ENCODE measurements at places on chromosomes 2 and 18.

DNA sequence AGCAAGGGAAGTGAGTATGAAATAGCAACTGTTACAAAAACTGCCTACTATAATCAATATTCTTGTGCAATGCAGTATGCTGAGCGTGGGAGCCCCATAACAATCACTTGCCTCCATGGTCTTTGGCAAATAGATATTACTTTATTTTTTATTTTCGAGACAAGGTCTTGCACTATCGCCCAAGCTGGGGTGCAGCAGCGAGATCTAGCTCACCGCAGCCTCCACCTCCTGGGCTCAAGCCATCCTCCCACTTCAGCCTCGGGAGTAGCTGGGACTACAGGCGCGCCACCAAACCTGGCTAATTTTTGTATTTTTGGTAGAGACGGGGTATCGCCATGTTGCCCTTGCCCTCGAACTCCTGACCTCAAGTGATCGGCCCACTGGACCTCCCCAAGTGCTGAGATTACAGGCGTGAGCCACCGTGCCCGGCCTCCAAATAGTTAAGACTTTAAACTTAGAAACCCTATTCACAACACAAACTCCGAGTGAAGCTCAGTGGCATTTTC, 1.2 kb upstream of the CCNT2 start:
- DNase-seq, result no peak

GRCh38 chr2:30209227-30209626, 22.1 kb upstream of the LBH start:
- DNase-seq, result no peak

GRCh38 chr2:109636317-109636716, 22.2 kb downstream of the SOWAHC start:
- no peak for DNase-seq

GRCh38 chr2:230895536-230896345, 29.3 kb downstream of the GPR55 start:
- DNase-seq, result no peak

- no peak for DNase-seq
Observed at GRCh38 chr2:102099536-102100298, 42.8 kb upstream of the IL1R1 start.

DNA sequence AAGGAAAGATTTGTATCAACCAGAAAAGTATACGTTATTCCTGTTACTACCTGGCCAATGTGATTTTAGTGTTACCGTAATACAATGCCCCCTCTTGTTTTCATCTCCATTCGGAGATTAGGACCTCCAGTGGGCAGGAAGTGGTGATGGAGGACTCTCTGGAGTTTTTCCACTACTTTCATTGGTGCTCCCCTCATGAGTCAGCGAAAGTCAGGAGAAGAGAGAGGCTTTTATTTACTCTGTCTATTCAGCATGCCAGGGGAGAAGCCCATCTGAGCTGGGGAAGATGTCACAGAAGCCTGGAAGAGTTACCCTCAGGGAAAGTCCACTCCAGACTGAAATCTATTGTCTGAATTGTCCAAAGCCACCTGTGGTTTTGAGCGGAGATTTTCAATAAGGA, 88.2 kb upstream of the THUMPD2 start:
- DNase-seq, result no peak

GRCh38 chr2:16365366-16365765, 300.3 kb downstream of the CYRIA start:
- DNase-seq, result no peak

- DNase-seq, result no peak
Observed at GRCh38 chr2:100767810-100768806, 51.8 kb upstream of the NPAS2 start.

DNA sequence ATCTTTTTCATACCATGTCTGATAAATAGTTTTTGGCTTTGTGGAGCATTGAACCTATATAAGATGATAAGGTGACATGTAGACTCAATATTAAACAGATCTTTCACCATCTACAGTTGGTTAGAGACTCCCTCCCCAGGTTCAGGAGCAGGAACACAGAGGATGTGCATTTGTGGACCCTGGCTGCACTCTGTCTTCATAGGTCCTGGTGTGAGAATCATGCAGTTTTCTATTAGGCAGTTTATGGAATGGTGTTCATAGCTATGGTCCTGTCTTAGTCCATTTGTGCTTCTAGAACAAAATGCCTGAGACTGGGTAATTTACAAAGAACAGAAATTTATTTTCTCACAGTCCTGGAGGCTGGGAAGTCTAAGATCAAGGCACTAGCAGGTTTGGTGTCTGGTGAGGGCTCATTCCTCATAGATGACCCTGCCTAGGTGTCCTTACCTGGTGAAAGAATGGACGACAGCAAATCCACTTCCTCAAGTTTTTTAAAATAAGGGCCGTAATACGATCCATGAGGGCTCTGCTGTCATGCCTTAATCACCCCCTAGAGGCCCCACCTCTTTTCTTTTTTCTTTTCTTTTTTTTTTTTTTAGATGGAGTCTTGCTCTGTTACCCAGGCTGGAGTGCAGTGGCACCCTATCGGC, 35.3 kb upstream of the FAM98A start:
- DNase-seq, result no peak

DNA sequence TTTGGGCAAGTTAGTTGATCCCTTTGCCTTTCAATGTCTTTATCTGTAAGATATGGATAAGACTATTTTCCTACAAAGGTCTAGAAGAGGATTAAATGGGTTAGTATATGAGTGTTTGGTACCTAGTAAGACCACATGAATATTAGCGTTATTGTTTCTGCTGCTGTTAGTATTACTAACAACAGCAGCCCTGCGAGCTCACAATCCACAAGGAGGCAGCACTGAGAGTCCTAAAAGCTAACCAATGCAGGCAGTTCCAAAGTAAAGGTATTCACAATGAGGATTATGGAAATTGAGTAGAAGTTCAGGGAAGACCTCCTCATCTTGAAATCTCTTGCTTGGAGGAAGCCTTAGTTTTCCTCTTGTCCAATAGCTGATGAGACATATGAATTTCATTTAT, 248.9 kb downstream of the TDRD15 start:
- no peak for DNase-seq

GRCh38 chr18:74139888-74140287, 7.7 kb downstream of the FBXO15 start:
- DNase-seq, result no peak

GRCh38 chr2:222309361-222309760, 10.6 kb upstream of the PAX3 start:
- DNase-seq, result no peak

DNA sequence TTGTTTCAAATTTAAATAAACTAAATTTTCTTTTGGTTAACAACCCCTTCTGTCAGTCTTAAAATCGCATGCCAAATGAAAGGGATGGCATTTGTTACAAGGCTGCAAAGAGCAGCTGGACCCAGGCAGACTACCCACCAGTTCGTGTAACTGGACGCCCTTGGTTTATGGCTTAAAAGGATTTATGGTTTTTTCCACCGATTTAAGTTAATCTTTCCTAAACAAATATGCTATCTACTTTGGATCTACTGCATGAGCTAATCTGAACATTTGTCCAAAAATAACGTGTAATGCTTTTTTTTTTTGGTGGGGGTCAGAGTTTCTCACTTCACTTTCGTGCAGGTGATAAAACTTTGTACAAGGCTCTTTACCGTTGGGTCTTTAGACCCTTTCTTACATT, 62.9 kb downstream of the DIS3L2 start:
- no peak for DNase-seq

- no peak for DNase-seq
Observed at GRCh38 chr2:146038014-146038413, 1518.1 kb upstream of the ZEB2 start.

GRCh38 chr18:63848159-63848558, 39.3 kb upstream of the SERPINB2 start:
- no peak for DNase-seq

GRCh38 chr2:227366769-227367426, 12.2 kb downstream of the TM4SF20 start:
- DNase-seq, result no peak

Data from effector memory CD4-positive, alpha-beta T cell (primary cell).